ENCODE measurements at places on chromosomes 4 and X.

GRCh38 chr4:165209796-165210195, 2.4 kb downstream of the KLHL2 start:
- no peak for DNase-seq

- no peak for DNase-seq
Measured at GRCh38 chr4:52641854-52642563, 17.1 kb downstream of the USP46 start.

GRCh38 chr4:2250357-2251072, 8.6 kb upstream of the HAUS3 start:
- DNase-seq = no peak

- no peak for DNase-seq
Measured at GRCh38 chr4:133775881-133776280, 425.7 kb downstream of the PABPC4L start.

DNA sequence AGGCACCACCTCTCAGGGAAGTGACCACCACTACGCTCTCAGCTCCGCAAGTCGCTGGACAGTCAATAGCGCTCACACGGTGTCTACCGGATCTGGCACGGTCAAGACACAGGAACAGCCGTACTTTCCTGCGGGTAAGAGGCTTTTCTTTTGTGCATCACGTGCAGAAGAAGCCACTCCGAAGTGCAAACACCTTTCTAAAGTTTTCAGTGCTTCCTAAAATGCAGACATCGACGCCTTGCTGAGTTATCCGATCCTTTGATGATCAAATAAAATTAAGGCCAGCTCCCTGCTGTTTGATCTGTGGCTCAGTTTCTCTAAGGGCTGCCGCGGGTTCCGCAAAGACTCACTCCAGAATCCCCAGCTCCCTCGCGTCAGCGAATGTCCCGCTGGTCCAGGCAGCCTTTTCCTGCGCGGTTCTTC, 71.8 kb downstream of the FBXO8 start:
- no peak for DNase-seq

DNA sequence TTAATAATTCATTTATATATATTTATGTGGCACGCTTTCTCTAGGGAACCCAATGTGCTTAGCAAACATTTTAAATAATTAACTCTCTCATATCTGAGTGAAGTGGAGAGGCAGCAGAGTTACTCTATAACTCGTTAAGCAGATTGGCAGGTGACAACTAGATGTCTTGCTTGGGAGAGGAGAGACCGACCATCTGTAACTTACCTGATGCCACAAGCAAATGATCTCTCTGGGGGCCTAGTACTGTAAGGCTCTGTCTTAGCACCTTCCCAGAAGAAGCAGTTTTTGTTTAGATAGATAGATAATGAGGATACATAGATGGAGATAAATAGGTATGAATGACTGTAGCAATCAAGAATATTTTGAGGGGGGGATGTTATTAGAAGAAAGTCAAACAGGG, 11.9 kb upstream of the SEL1L3 start:
- DNase-seq = no peak

DNA sequence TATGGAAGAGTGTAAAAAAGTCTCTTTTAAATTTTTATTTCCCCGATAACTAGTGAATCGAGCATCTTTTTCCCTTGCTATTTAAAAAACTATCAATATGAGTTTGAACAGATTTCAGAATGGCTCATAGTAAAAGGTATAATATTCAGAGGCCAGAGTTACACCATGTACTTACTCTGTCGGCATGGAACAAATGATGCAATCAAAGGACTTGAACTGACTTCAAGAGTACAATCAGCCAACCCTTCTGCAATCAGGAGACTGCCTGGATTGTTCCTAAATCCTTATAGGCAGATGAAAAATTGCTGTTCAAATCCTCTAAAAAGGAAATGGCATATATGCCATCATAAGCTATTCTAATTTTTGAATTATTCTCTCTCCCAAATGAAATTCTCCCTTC, 273.3 kb downstream of the SH2D1A start:
- no peak for DNase-seq

DNA sequence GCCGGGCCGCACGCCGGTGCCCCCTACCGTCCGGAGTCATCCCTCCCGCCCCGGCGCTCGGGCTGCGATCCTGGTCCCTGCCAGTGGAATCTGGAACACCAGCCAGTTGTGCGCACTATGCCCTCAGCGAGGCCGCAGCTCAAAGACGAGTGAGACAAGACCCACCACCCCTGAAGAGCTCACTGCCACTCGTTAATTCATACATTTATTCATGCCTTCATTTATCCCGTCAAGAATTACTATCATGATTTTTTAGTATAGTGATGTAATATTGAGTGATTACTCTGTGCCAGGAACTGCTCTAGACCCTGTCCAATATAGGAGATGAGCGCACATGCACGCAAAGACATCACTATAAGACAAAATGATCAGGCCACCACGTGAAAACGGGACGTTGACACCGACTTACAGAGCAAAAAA, 247 bp upstream of the PPA2 start:
- DNase-seq = no peak

GRCh38 chrX:25389266-25389665, 373.5 kb upstream of the ARX start:
- no peak for DNase-seq

DNA sequence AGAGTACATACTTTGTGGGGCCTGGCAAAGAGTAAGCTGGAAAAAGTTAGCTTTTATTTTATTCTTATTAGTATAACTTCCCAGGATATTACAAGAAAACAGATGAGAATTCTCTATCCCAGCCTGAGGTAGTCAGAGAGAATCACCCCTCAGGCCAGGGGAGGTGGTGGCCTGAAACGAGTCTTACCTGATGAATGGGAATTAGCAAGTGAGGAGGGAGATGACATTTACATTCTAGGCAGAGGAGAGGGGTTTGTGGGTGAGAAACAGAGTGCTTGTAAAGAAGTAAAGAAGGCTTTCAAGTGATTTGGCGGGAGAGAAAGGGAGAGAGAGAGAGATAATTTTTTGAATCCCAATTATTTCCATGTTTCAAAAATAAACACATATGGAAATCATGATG, 39.3 kb upstream of the PDK3 start:
- no peak for DNase-seq

GRCh38 chr4:186881521-186882220, 158.0 kb upstream of the FAT1 start:
- no peak for DNase-seq

DNA sequence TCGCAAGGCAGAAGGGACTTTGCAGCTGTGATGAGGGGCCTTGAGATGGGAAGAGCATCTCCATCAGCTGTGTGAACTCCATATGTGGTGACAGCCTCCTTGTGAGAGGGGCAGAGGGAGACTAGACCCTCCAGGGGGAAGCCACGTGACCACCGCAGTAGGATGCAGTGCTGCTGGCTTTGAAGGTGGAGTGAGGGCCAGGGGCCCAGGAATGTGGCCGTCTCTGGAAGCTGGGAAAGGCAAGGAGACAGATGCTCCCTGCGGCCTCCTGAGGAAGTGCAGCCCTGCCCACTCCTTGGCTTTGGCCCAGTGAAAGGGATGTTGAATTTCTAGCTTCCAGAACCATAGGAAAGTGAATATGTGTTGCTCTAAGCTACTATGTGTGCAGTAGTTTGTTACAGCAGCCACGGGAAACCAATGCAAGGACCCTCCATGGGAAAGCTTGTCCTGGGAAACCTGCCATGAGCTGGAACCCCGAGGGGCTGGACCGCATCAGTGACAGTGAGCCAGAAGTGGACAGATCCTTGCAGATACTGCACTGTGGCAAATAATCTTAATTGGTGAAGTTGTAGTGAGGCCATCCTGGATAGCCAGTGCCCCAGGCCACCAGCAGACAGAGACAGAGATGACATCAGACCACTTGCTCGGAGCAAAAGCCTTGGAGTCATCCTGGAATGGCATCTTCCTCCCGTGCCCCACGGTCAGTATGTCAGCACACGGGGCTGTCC, 35.4 kb upstream of the SORCS2 start:
- no peak for DNase-seq

DNA sequence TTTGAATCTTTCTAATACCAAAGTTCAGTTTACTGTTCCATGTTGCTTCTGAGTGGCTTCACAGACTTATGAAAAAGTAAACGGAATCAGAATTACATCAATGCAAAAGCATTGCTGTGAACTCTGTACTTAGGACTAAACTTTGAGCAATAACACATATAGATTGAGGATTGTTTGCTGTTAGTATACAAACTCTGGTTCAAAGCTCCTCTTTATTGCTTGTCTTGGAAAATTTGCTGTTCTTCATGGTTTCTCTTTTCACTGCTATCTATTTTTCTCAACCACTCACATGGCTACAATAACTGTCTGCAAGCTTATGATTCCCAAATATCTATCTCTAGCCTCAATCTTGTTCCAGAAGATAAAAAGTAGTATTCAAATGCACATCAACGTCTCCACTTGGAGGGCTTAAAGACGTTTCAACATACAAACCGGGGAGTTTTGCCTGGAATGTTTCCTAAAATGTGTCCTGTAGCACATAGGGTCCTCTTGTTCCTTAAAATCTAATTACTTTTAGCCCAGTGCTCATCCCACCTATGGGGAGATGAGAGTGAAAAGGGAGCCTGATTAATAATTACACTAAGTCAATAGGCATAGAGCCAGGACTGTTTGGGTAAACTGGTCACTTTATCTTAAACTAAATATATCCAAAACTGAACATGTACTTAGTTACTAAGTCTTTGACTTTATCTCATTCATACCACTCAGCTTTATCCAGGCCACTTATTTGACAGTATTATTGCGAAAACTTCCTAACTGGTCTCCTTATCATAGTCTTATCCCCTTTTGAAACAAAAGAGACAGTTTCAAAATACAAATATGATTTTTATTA, 3.6 kb upstream of the AFP start:
- DNase-seq = no peak

GRCh38 chr4:85005865-85006377, 39.4 kb upstream of the WDFY3 start:
- no peak for DNase-seq

- no peak for DNase-seq
Measured at GRCh38 chrX:109040057-109040456, 303.7 kb upstream of the IRS4 start.

GRCh38 chrX:119899125-119899524, 3.4 kb downstream of the AKAP14 start:
- no peak for DNase-seq

DNA sequence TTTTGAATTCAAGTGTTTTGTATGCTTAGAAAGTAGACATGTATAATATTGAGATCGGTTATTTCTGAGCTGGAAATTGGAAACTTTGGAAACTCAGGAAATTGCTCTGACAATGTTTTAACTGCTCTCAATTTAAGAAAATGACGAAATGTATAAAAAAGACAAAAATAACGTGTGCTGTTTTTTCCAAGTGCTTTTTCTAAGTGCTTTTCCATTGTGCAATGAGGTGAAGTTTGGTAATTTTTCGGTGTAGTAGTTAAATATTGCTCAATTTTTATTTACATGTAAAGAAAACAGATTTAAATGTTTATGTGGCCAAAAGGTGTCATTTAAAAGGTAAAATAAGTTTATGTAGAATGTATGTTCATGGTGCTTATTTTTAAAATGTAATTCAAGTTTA, 39.4 kb upstream of the RHOH start:
- DNase-seq = no peak

DNA sequence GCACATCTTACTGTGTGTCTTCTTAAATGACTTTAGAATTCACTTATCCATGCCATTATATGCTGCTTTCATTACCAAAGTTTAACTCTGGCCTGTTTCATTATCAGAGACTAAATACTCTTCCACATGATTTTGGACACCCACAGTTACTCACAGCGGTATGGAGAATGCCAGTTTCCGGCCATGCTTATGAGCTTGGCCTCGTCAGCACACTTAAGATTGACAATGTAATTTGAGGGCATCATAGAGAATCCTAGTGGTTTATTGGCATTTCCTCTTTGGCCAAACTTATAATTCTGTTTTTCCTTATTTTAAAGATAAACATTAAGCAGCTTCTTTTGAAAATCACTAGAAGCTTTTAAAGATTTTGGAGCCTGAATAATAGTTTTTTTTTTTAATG, 104.5 kb downstream of the IRF2 start:
- DNase-seq = no peak

GRCh38 chr4:1715002-1715758, 3.1 kb upstream of the SLBP start:
- DNase-seq = no peak

DNA sequence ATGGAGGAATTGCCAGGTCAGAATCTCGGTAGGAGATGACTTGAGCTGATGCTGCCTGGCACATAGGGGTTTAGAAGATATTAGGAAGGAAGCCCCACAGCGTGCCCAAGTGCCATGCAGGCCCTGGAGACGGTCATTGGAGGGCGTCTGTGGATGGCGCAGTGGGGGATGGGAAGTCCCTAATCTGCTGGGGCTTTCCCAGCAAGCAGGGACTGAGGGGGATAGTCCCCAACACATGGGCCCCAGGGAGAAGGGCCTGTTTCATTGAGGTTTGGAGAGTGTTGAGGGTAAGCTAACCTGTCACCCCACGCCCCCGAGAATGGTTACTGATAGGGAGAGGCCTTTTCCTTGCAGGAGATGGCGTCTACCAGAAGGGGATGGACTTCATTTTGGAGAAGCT, 7.8 kb downstream of the TAFAZZIN start:
- no peak for DNase-seq

GRCh38 chrX:144715337-144715736, 532.0 kb upstream of the SPANXN1 start:
- no peak for DNase-seq

GRCh38 chrX:16785247-16786138, 773 bp upstream of the TXLNG start:
- no peak for DNase-seq

GRCh38 chrX:117053260-117053659, 590.5 kb upstream of the CT83 start:
- no peak for DNase-seq

DNA sequence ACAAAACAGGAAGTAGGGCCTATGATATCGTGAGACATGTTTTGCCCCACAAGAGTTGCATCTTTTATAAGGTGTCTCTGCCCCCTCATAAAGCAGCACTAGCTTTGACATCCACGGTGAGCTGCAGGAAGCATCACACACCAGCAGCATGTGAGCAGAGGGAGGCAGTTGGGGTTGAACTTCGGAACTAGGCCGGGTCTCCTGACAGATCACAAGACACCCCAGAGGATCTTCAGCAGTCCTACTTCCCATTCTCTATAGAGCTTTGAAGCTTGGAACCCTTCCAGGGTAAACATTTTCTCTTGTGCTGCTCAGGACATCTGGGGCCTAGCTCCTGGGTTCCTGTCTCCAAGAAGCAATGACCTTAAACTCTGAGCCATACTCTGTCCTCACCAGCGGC, 27.5 kb downstream of the YY2 start:
- DNase-seq = no peak

DNA sequence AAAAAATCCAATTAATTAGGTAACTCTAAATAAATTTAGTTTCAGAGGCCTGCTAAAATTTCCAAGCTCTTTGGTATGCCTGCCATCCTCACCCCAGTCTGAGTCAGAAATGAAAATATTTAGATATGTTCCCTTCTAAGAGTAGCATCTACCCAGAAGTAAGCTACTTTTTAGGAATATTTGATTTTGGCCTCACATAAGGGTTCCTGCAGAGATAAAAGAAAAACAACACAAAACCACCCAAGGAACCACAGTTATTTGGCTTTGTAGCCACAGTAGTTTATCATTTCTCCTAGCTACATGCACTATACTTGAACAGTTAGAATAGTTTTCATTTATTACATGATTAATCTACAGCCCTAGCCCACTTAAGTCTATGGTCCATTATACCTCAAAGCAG, 192.6 kb upstream of the FAM241A start:
- DNase-seq = no peak

Measured in NCI-H774 (cell line).